ENCODE measurements at places on chromosomes 12 and 14.

DNA sequence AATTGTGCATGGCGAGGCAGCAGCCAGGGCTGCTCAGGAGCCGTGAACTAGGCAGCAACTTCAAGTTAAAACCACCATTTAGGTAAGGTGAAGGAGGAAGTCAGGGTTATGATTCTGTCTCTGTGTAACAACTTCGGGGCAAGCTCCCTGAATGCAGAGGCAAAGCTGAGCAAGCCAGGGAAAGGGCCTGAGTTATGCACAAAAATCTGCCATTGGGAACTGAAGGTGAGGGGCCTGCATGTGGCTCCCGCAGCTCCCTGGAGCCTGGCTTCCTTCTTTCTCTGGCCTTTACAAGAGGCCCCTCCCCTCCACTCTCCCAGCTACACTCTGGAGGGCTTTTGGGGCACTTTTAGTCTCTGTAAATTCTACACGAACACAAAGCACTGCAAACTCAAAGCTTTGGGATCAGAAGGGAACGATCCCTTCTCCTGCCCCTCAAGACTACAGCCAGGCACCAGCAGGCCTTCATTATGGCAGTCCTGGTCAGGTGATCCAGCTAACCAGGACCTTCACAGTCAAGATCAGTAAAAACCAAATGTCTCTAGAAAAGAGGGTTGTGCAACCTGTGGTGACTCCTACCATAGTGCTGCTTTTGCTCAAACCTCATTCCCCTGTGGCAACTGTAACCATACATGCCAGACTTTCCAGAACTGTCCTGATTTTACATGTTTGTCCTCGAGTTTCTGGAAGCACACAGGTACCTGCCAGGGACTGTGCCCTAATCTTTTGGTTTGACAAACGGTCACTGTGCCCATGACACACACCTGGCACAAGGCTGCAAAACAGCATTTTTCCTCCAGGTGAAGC, 67.2 kb upstream of the PTGR2 start:
- DNase-seq: no peak

DNA sequence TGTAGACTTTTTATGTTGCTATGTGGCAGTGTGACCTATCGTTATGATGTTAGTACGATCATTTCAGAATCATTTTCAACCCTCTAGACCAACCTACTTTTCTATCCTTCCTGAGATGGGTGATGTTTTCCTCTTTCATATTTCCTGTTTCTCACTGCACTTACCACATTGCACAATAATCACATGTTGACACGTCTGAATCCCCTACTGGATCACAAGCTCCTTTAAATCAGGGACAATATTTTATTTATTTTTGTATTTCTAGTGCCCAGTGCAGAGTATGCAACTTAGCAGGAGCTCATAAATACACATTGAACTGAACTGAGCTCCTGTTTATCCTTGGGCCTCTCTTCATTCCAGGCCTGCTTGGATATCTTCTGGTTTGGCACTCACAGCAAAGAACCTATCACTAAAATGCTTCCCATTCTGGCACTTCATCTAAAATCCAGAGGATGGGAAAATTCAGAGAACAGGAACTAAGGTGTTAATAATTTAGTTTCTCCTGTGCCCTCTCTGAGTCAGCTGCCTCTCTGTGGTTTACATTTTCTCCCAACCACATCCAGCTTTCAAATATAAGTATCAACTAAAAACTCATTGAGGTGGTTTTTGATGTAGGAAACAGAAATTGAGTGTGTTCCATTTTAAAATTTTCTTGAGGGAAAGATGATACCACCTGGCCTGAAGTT, 69.4 kb upstream of the DYRK2 start:
- peak; percentile 57 for DNase-seq

- no peak for DNase-seq
These were observed 2.4 kb downstream of the GALNT6 start for GRCh38 chr12:51388846-51389245.

- no peak for DNase-seq
These were observed 124.6 kb downstream of the ETV6 start for GRCh38 chr12:11773889-11774677.

- DNase-seq: no peak
These were observed 354.9 kb downstream of the RAD51B start for GRCh38 chr14:68174446-68174845.

DNA sequence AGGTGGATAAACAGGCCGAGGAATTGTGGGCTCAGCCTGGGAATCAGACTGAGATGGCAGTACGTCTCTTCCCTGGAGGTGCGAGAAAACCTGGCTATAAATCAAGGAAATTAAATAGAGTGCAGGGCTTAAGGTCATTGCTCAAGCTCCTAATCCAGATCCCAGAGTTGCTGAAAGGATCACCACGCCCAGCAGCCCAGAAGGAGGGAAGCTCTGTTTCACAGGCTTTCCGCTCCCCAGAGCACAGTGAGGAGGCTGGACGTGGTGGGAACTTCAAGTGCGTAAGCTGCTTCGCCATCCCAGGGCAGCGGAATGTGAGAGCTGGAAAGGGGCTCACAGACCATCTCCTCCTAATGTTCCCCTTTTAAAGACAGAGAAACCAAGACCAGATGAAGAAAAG, 651.6 kb upstream of the TBX3 start:
- DNase-seq: no peak

DNA sequence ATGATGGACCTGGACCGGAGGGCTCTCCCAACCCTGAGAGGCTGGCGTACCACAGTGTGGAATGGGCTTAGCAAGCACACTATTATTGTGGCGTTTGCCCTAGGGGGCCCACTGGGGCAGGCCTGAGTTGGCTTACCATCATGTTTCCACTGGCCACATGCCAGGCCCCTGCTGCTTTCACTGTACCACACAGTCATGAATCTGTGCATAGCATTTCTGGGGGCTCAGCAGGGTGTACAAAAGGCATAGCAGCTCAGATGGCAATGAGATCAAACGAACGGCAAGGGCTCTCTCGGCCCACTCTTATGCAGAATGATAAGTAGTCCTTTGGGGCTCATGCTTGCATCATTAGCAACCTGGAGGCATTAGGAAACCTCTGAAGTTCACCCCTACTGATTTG, 137.0 kb upstream of the HIF1A start:
- DNase-seq: no peak

GRCh38 chr14:105408592-105408991, 10.3 kb downstream of the TEX22 start:
- DNase-seq: no peak

GRCh38 chr12:55942055-55942454, 11.1 kb downstream of the DGKA start:
- no peak for DNase-seq

DNA sequence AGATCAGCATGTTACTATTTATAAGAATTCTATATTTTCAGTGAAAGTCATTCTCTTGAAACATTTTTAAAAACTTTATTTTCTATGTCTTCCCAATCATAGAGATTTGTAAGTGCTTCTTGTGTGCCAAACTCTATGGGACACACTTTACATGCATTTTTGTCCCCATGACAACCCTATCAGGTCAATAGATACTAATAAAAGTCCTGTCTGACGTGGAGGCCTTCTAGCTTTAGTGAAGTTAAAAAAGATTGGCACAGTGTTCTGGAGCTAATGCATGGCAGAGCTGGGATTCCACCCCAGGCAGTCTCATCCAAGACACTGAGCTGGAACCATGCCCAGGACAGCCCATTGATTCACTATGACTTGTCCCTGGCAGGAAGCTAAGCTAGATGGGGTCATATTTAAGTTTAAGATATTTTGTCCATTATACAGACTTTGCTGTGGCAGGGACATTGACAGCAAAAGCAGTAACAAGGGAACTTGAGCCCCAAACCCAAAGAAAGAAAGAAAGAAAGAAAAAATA, 28.1 kb downstream of the TTC6 start:
- no peak for DNase-seq

GRCh38 chr12:69779928-69780327, 41.3 kb downstream of the RAB3IP start:
- DNase-seq: no peak

- DNase-seq: no peak
These were observed 21.4 kb upstream of the GSG1 start for GRCh38 chr12:13124656-13125505.

DNA sequence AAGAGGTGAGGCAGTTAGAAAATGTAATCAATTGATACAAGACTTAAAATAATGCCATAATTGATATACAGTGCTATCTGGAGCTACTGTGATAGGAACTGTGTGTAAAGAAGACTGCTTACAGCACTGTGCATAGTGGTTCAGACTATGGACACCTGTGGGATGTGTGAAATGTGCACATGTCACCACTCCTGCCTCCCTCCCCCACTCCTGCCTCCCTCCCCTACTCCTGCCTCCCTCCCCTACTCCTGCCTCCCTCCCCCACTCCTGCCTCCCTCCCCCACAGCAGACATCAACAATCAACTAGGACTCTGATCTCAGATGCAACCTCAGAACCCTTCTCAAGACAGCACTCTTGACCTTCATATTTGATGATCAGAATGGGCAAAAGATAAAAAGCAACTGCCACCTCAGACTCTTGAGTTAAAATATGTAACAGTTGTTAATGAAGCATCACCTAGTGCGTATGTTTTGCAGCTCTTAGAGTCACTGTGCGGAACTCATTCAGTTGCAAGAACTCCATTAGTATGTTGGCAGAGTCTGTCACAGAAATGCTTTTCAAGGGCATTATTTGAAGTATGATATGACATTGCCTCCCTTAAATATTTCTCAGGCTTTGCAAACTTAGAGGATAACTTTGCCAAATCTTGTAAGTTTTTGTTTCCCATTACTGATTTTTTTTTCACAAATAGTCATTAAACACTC, 255.2 kb upstream of the DDHD1 start:
- DNase-seq: no peak

DNA sequence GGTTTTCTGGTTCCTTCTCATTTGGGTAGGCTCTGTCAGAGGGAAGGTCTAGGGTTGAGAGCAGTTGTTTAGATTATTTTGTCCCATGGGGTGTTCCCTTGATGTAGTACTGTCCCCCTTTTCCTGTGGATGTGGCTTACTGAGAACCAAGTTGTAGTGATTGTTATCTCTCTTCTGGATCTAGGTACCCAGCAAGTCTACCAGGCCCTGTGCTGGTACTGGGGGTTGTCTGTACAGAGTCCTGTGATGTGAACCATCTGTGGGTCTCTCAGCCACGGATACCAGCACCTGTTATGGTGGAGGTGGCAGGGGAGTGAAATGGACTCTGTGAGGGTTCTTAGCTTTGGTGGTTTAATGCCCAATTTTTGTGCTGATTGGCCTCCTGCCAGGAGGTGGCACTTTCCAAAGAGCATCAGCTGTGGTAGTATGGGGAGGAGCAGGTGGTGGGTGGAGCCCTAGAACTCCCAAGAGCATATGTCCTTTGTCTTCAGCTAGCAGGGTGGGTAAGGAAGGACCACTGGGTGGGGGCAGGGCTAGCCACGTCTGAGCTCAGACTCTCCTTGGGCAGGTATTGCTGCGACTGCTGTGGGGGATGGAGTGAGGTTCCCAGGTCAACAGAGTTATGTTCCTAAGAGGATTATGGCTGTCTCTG, 179.3 kb upstream of the BTG1 start:
- DNase-seq: no peak

GRCh38 chr12:124179936-124180607, 114.8 kb upstream of the RFLNA start:
- DNase-seq: no peak

- no peak for DNase-seq
These were observed 24.4 kb downstream of the FBXW8 start for GRCh38 chr12:116934908-116935705.

GRCh38 chr12:53053218-53054111, 3.6 kb downstream of the TNS2 start:
- peak; percentile 49 for DNase-seq

GRCh38 chr12:19048943-19049342, 80.6 kb upstream of the PLEKHA5 start:
- no peak for DNase-seq

All from CD4-positive, alpha-beta T cell treated with Interleukin-6 at 100 ng/mL for 8 hours (primary cell).